ENCODE measurements at places on chromosomes 5 and 9.

DNA sequence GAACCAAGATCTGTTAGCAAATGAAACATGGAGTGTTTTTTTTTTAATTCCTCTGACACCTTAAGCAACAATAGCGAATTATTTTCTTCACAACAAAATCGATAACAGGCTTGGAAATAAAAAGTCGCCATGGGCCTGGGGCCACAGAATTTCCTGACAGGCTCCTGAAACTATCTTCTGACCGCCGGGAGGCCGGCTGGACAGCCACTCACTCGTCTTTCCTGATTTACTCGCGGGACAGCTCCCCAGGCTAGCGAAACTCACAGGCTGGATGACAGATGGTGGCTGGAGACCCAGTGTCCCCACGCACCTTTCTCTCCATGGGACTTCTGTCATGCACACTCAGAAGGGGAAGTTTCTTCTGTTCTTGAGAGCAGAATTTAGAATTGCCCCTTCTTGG is 143.3 kb upstream of the IRX2 start:
- DNase-seq = peak; percentile 13
- H3K27me3 ChIP-seq = no peaks in the 10 kb centered on the region
- no peaks in the 10 kb centered on the region for H3K36me3 ChIP-seq
- no peak overlapping the region for H3K27ac ChIP-seq

GRCh38 chr5:68252673-68253623 is 37.4 kb downstream of the PIK3R1 start:
- no peaks in the 10 kb centered on the region for H3K27me3 ChIP-seq
- H3K27ac ChIP-seq = peak overlapping the region; percentile 81
- H3K4me3 ChIP-seq = peak overlapping the region; percentile 1
- no peak for DNase-seq
- H3K36me3 ChIP-seq = no peaks in the 10 kb centered on the region

DNA sequence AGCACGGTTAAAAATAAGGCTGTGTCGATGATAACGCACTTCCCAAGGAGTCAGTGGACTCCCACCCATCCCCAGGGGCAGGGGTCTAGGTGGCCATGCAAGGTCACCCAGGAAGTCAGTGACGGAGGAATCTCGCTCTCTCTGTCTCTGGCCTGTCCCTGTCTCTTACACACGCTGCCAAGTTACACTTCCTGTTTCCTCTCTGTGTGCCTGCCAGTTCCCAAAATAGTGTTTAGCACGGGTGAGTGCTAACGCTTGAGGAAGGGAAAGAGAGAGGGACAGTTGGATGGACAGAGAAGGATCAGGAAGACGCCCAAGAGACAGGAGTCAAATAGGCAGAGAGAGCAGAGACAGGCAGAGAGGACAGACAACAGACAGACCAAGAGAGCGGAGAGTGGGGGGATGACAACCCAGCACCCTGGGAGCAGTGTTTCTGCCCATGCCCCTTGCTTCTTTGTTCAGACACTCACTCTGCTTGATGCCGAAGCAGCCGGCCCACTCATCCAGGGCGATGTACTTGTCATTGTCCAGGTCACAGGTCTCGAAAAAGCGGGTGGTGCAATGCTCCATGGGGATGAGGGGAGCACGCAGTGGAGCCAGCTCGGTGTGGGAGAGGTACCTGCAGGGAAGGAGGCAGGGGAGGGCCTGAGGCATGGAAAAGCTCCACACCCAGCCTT is 23.0 kb downstream of the SPARC start:
- H3K4me3 ChIP-seq = no peak overlapping the region
- H3K27me3 ChIP-seq = no peaks in the 10 kb centered on the region
- H3K27ac ChIP-seq = peak overlapping the region; percentile 80
- H3K36me3 ChIP-seq = peaks cover 59% of the 10 kb centered on the region
- no peak for DNase-seq

GRCh38 chr9:32672469-32672868 is 37.0 kb upstream of the TAF1L start:
- H3K36me3 ChIP-seq = no peaks in the 10 kb centered on the region
- no peak overlapping the region for H3K4me3 ChIP-seq
- H3K4me1 ChIP-seq = no peaks in the 10 kb centered on the region

DNA sequence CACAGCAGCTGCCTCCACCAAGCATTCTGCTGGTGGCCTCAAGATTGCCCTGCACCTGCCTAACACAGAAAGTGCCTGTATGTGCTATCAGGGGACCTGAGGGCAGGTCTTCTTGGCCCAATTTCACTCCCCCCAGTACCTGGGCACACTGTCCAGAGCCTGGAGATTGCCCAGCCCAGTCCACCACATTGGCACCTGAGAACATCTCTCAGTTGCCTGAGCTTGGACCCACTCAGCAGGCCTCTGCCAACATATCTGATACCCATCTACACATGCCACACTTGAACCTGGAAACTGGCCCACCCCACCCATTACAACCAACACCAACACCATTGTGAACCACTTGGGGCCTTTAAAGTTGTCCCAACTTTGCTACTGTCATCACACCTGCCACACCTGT is 1523.1 kb upstream of the CDH9 start:
- H3K27me3 ChIP-seq = no peaks in the 10 kb centered on the region
- no peaks in the 10 kb centered on the region for H3K36me3 ChIP-seq
- no peak overlapping the region for H3K27ac ChIP-seq
- no peak for DNase-seq

- no peak for DNase-seq
- no peaks in the 10 kb centered on the region for H3K36me3 ChIP-seq
- no peaks in the 10 kb centered on the region for H3K27me3 ChIP-seq
- H3K27ac ChIP-seq = no peak overlapping the region
- no peak overlapping the region for H3K4me3 ChIP-seq
- H3K4me1 ChIP-seq = no peaks in the 10 kb centered on the region
Observed at GRCh38 chr9:21097817-21098216, 20.1 kb upstream of the IFNB1 start.

GRCh38 chr5:97124335-97124734 is 18.1 kb downstream of the LIX1 start:
- DNase-seq = no peak
- no peaks in the 10 kb centered on the region for H3K36me3 ChIP-seq
- no peak overlapping the region for H3K4me3 ChIP-seq
- H3K27me3 ChIP-seq = no peaks in the 10 kb centered on the region
- H3K4me1 ChIP-seq = peaks cover 4% of the 10 kb centered on the region

DNA sequence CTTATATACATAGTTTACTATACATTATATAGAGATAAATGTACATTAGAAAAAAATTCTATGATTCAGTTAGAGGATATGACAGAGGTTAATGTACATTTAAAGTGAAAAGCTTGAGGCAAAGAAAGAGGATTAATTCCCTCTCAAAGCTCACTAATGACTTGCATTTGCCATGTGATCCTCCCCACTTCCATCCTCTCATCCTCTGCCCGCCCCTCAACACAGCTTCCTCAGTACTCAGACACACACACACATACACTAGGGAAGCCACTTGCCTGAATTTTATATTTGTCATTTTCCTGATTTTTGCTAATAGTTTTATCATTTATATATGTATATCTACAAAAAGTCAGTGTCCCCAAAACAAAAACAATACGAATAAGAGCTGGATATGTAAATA is 764.5 kb downstream of the EFNA5 start:
- H3K4me3 ChIP-seq = no peak overlapping the region
- DNase-seq = no peak
- H3K4me1 ChIP-seq = no peaks in the 10 kb centered on the region
- H3K36me3 ChIP-seq = no peaks in the 10 kb centered on the region
- H3K27ac ChIP-seq = no peak overlapping the region

DNA sequence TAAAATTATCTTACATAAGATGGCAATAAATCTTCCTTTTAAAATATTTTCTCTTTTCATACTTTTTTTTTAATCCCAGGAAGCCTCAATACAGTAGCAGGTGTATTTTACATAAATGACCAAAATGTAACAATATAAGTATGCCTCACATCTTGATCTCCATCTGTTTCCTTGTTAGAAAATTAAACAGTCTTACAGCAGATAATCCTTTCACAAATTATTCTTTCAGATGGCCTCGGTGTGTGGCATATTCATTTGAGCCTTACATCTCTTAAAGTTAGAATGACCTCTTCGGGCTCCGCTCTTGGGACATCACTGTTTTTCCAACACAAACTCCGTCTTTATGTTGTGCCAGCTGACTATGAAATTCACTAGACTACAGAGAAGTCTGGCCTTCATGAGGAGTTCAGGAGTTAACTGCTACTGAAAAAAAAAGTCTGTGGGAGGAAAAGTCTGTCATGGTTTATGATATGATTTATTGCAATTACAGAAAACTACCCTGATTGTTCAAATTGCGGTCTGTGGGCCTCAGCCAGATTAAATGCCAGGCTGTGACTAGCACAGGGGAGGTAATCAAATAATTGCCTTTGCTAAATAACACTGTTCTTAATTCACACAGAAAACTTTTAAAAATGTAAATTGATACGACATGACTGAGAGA is 292.9 kb upstream of the PUM3 start:
- no peaks in the 10 kb centered on the region for H3K27me3 ChIP-seq
- no peak overlapping the region for H3K4me3 ChIP-seq
- no peaks in the 10 kb centered on the region for H3K36me3 ChIP-seq
- no peaks in the 10 kb centered on the region for H3K4me1 ChIP-seq

DNA sequence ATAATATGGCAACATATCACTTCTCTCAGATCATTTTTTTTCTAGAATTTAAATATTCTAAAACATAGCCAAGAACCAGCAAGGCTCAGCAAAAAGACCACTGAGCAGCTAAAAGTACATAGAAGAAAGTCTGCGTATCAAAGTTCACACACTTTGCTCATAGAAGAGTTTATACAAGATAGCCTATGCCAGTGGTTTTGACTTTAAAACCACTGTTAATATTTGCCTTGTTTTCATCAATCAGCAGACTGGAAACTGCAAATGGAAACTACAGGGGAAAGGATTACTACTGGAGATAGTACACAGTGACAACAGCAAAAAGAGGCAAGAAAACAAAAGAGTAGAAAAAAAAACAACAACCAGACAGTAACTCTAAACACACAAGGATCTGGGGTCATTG is 483.3 kb downstream of the ZSWIM6 start:
- no peak overlapping the region for H3K4me3 ChIP-seq
- no peaks in the 10 kb centered on the region for H3K27me3 ChIP-seq
- no peaks in the 10 kb centered on the region for H3K4me1 ChIP-seq
- no peak overlapping the region for H3K27ac ChIP-seq
- DNase-seq = no peak
- no peaks in the 10 kb centered on the region for H3K36me3 ChIP-seq

- no peaks in the 10 kb centered on the region for H3K27me3 ChIP-seq
- H3K4me1 ChIP-seq = peaks cover 44% of the 10 kb centered on the region
- peaks cover 5% of the 10 kb centered on the region for H3K36me3 ChIP-seq
- peak overlapping the region; percentile 99 for H3K27ac ChIP-seq
Observed at GRCh38 chr5:36875051-36875789, 1.3 kb upstream of the NIPBL start.

DNA sequence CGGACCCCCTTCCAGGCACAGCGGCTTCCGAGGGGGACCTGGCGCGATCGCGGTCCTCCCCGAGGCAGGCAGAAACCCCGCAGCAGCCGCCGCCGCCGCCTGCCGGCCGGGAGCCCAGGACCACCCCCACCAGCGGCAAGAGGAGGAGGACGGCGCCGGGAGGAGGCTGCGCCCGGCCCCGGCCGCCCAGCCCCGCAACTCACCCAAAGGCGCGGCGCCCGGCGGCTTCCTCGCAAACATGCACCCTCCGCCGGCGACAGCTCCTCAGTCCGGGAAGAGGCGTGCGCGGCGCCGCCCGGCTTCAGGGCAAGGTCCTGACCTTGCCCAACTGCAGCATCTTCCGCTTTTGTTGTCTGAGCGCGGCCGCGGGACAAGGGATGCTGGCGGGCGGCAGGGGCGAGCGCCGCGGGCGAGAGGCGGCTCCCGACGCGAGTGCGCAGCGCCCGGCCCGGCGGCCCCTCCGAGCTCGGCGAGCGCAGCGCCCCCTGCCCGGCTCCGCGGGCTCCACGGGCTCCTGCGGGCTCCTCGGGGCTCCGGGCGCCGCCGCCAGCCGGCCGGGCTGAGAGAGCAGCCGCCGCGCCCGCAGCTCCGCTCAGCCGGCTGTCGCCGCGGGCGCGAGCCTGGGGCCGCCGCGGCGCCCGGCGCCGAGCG is 507 bp downstream of the CTNND2 start:
- peak overlapping the region; percentile 81 for H3K27ac ChIP-seq
- no peaks in the 10 kb centered on the region for H3K4me1 ChIP-seq
- H3K36me3 ChIP-seq = no peaks in the 10 kb centered on the region
- H3K27me3 ChIP-seq = no peaks in the 10 kb centered on the region

GRCh38 chr5:149489605-149490037 is 61.6 kb downstream of the CSNK1A1 start:
- H3K36me3 ChIP-seq = peaks cover 12% of the 10 kb centered on the region
- no peak overlapping the region for H3K4me3 ChIP-seq
- no peak for DNase-seq

GRCh38 chr5:31396611-31397295 is 135.1 kb downstream of the DROSHA start:
- H3K36me3 ChIP-seq = peaks cover 14% of the 10 kb centered on the region
- no peak overlapping the region for H3K4me3 ChIP-seq
- DNase-seq = no peak

GRCh38 chr5:128770907-128771306 is 194.4 kb upstream of the SLC27A6 start:
- H3K36me3 ChIP-seq = no peaks in the 10 kb centered on the region
- DNase-seq = no peak
- H3K4me3 ChIP-seq = no peak overlapping the region
- H3K27me3 ChIP-seq = no peaks in the 10 kb centered on the region

- no peaks in the 10 kb centered on the region for H3K36me3 ChIP-seq
- H3K27me3 ChIP-seq = no peaks in the 10 kb centered on the region
- no peaks in the 10 kb centered on the region for H3K4me1 ChIP-seq
- H3K27ac ChIP-seq = peak overlapping the region; percentile 21
- no peak for DNase-seq
Observed at GRCh38 chr9:92393686-92394085, 10.7 kb downstream of the OGN start.

DNA sequence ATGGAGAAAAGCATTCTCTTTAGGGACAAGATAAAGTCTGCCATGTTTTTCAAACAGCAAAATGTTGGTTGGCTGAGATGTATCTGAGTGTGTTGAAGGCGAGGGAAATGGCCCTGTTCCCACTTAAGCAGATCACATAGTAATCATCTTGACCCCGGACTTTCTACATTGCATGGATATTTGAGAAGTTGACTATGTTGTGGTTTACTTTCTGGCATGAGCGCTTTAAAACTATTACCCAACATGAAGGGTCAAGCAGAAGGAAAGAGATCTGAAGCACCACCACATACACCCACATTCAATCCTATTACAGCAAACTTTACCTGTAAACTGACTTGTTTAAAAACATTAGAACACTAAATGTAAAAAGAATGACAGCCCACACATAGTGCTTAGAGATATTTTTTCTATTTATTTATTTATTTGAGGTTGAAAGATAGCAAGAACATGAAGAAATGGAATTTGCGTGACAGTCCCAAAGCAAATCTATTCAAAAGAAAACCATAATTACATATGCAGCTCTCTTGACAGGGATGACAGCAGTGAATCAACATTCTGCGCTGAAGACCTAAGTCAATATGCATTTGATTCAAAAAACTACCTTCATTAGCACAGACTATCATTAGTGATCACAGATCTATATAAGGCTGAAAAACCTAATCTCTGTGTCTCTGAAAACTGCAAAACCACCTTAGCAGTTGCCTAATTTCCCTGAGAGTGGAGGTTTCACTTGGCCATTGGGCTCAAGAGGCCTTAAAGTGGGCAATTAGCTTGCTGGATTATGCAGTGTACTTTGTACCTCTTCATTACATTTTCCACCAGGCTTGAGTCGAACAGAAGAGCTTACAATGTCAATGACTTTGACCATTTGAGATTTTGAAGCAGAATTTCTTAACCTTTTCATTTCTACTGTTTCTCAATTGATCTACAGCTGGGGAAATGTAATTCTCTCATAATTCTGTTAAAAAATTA is 195.0 kb downstream of the PDE4D start:
- H3K4me3 ChIP-seq = no peak overlapping the region
- DNase-seq = no peak
- H3K27me3 ChIP-seq = no peaks in the 10 kb centered on the region
- no peak overlapping the region for H3K27ac ChIP-seq
- no peaks in the 10 kb centered on the region for H3K36me3 ChIP-seq

- H3K36me3 ChIP-seq = no peaks in the 10 kb centered on the region
- no peak for DNase-seq
- no peaks in the 10 kb centered on the region for H3K4me1 ChIP-seq
Observed at GRCh38 chr9:105928416-105928815, 234.1 kb downstream of the TMEM38B start.

All from right atrium auricular region (tissue), 2 donors.